Midbrain (tissue), 1 donor: ENCODE measurements at places on chromosomes 7 and 10.

- DNase-seq: no peak
Observed at GRCh38 chr7:123816916-123817315, 28.1 kb upstream of the HYAL4 start.

DNA sequence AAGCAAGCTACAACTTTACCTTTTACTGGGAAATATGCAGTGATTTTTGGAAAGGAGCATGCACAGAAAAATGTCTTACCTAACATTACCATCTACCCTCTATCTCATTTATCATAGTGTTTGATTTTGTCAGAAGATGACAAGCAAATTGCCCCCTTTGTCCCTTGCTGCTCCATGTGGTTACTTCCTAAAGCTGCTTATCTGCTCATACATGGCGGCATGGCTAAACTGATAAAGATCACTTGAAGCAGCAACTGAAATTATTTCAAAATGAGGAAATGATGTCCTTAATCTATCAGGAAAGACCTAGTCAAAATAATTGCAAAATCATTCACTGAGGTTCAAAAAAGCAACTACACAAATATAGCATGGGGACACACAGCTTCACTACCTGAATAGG lies 1198.5 kb upstream of the SORCS1 start:
- DNase-seq: no peak

DNA sequence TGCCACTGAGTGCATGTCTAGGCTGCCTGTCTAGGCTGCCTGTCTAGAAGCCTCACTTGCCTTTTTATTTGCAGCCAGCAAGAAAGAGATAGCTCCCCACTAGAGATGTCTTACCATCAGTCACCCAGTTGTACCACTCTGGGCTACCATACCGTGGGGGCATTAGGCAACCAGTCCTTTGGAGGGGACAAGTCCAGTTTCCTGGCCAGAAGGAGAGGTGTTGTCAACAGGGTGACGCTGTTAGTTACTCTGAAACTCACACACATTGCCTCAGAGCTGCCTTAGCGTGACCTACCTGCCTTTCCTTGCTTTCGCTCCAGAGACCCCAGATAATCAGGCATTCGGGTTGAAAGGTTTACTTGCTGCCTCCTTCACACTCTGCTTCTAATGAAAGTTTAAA lies 155.4 kb downstream of the CELF2 start:
- DNase-seq: no peak

DNA sequence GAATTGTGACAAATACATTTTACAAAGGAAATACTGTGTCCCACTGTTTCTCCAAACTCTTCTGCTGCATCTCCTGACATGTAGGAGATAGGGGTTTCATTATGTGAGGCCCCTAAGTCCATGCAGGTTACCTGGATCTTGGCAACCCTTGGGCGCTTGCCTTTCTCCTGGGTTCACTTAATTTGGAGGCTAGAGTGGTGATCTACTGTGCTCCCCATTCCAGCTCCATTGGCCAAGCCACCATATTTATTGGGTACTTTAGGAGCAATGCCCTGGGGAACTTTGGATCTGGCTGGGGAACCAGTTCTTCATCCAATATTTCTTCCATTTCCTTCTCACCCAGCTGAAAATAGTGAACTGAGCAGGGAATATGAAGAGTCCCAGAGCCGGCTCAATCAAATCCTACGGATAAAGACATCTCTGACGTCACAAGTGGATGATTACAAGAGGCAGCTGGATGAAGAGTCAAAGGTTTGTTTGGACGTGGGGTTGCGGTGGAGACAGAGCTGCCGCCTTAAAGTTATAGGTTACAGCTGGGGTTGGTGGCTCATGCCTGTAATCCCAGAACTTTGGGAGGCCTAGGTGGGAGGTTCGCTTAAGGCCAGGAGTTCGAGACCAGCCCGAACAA lies 18.5 kb downstream of the MYH16 start:
- DNase-seq: no peak

DNA sequence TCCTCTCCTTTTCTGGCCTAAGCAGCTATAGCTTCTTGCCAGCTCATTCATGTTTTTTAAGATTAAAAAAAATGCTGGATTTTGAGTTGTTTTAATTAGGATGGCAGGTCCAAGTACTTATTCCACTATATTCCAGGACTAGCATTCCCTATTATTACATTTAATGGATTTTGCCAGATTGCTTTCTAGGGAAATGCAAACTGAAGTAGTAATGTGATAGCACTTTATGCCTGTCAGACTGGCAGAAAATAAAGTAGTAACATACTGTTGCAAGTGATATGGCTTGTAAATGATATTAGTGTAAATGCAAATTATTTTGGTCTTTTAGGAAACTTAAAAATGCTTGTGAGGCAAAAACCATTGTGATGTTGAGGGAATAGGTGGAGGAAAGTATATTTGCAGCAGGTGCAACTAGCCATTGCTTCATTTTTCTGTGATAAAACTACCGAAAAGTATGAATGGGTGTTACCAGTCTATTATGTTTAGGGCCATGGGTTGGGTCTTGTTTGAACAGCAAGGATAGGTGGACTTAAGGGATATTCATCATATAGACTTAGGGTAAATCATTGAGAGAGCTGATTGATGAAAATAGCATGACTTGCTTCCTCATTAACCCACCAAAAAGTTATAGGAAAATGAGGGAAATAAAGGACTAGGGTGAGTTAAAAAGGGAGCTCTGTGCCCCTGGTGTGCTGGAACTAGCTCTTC lies 19.9 kb downstream of the ZNRF2 start:
- no peak for DNase-seq

GRCh38 chr10:103246324-103246723 lies 637 bp downstream of the RPEL1 start:
- no peak for DNase-seq
